H4 (cell line): ENCODE measurements at places on chromosomes 13 and 19. TPM values are rescaled to one million over a fixed set of nuclear protein-coding genes. Genes with fewer than 3 reads are reported as not detected.
A peak's percentile ranks its signal among the peaks of the same experiment; 100 is the strongest.

The LGALS14 gene
- not detected in 2 replicates for total RNA-seq

The TMPRSS9 gene
- 0.45 TPM in 1 of 2 replicates, not detected in the other for total RNA-seq

The NAA16 gene
- 6.6 and 6.8 TPM in 2 replicates for total RNA-seq

The EXOC3L2 gene
- total RNA-seq, result not detected in 2 replicates

The TMEM238 gene
- total RNA-seq, result not detected in 2 replicates

DNA sequence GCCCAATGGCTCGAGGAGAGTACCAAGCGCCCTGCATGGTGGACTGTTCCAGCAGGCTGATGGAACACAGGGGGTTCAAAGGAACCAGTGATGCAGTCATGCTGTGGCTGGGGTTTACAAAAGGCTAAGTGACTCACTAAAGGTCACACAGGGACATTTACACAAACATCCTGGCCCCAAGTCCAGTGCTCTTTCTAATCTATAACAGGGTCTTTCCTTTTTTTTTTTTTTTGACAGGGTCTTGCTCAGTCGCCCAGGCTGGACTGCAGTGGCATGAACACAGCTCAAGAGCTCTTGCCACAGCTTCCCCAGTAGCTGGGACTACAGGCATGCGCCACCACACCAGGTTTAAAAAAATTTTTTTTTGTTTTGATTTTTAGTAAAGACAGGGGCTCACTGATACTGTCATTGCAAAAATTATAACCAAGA, 2.8 kb upstream of the SLC25A15 start:
- peak; percentile 19 for DNase-seq

- no peak for DNase-seq
These were observed 314.6 kb downstream of the LIG4 start for GRCh38 chr13:107900775-107901174.

DNA sequence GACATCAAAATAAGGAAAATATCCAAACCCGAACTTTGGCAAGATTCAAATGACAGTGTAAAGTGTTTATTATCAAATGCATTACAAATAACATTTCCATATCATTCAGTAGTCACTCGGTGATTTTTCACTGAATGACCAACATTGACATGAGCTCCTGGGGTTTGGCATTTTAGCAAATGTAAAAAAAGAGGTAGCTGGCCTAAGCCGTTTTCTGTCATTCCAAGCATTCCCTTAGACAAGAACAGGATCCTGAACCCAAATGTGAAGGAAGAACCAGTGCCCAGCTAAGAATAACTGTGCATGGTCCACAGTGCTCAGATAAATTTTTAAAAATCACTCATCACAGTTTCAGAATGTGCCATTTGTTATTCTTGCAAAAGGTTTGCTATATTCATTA, 327.9 kb downstream of the GPC6 start:
- DNase-seq, result no peak

GRCh38 chr13:97948041-97948440, 5.4 kb upstream of the IPO5 start:
- no peak for DNase-seq

GRCh38 chr13:80022146-80022545, 318.8 kb downstream of the SPRY2 start:
- DNase-seq, result no peak

DNA sequence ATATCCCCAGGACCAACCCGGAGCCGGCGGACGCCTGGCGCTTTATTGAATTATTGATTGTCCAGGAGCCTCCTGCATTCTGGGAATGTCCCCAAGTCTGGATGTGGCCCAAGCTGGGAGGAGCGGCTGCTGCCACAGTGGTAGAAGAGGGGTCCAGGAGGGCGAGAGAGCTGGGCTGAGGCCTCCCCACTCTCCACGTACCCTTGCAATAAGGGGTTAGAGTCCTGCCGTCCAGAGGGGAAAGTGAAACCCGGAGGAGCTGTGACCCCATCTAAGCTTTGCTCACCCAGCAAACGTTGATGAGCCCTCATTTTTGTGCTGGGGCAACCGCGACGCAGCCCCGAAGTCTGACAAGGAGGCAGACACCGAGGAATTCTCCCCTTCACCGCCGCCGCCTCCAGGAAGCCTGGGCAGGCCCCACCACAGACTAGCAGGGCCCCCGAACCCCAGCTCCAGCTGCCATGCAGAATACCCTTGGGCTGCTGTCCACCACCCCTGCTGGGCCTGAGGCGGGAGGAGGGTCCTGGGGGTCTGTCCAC, 1.4 kb upstream of the C2CD4C start:
- DNase-seq, result no peak

DNA sequence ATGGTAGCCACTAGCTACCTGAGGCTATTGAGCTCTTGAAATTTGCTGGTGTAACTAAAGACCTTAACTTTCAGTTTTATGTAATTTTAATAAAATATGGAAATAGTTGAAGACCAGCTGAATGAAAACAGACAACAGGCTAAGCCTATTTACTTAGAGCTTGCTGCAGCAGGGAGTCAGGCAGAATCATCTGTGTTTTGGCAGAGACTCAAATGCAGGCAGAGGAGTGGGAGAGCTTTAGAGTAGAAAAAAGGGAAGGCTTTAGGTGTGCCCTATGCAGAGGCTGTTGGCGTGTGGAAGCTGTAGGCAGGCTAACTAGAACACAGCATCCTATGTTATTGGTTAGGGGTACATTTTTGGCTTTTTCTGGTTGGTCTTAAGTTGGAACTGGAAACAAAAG, 304.9 kb upstream of the NBEA start:
- no peak for DNase-seq

GRCh38 chr19:54434873-54435214, 14.2 kb upstream of the LENG8 start:
- DNase-seq, result no peak

DNA sequence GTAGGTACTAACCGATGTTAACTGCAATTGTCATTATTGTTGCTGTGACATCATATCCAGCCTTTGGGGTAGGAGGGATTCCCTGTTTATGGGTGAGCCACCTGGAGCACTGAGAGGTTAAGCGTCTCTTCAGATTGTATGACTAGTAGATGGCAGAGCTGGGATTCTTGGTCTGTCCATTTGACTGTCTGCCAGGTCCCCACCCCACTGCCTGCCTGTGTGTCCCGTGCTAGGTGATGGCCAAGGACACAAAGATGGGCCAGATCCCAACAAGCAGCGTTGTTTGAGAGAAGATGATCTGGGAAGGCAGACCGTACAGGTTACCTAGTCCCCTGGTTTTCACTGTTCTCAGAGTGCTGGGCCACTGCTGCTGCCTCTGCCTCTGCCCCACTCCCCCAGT, 16.6 kb downstream of the PPP2R1A start:
- no peak for DNase-seq

- DNase-seq, result peak; percentile 85
These were observed 18.7 kb downstream of the ACTN4 start for GRCh38 chr19:38665950-38666662.
